ENCODE measurements at places on chromosomes 6 and 20. TPM values are rescaled to one million over a fixed set of nuclear protein-coding genes. Genes with fewer than 3 reads are reported as not detected.

- DNase-seq: no peak
These were observed 79.0 kb downstream of the FYN start for GRCh38 chr6:111794300-111794699.

GRCh38 chr20:47455133-47456040, 46.3 kb upstream of the NCOA3 start:
- DNase-seq: no peak

- DNase-seq: no peak
These were observed 12.1 kb downstream of the RBCK1 start for GRCh38 chr20:420166-420620.

The PRND gene
- not detected for total RNA-seq

The FAM83C gene
- total RNA-seq: not detected

The HS3ST5 gene
- not detected for total RNA-seq

The ABHD12 gene
- total RNA-seq: 27.6 TPM

The LINC00237 gene
- total RNA-seq: not detected

The TP53RK gene
- total RNA-seq: 16.6 TPM
